ENCODE measurements at places on chromosomes 16 and 17.

- no peak for DNase-seq
These were observed 33.0 kb downstream of the COG7 start for GRCh38 chr16:23420011-23420410.

GRCh38 chr17:67359960-67360791 is 6.2 kb downstream of the PSMD12 start:
- no peak for DNase-seq

GRCh38 chr16:50719401-50720337 is 22.2 kb upstream of the CYLD start:
- no peak for DNase-seq

DNA sequence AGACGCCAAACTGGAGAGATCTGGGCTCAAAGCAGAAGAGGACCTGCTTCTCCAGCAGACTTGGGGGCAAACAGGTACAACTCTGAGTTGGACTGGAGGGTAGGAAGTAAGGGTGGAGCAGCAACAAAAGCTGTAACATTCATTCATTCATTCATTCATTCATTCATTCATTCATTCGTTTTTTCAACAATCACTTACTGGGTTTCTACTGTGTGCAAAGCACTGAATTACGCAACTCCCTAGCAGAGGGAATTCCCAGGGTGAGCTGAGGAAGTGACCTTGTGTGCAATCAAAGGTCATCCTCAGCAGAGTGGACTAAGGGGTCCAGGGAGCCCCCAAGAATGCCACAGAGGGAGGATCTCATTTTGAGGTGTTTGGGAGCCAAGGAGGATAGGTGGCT is 231.1 kb upstream of the SDK2 start:
- peak; percentile 73 for DNase-seq

DNA sequence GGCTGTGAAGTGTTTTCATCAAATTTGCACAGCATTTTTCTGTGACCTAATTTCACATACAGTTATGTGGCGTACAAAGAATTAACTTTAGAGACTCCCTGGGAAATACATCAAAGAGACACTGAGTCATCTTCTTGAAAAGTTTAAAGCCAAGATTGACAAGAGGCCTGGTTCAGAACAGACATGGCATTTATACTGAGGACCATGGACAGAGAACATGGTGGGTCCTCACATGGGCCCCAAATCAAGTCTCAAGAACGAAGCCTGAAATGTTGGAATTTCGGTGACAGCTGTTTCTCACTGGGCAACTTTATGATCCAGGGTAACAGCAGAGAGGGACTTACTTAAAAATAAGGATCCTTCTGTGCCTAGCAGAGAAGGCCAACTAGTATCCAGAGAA is 311.5 kb upstream of the KCNJ16 start:
- DNase-seq, result no peak

GRCh38 chr17:31437720-31438400 is 46.4 kb downstream of the RAB11FIP4 start:
- no peak for DNase-seq

GRCh38 chr17:70621566-70621965 is 452.2 kb downstream of the KCNJ2 start:
- no peak for DNase-seq

DNA sequence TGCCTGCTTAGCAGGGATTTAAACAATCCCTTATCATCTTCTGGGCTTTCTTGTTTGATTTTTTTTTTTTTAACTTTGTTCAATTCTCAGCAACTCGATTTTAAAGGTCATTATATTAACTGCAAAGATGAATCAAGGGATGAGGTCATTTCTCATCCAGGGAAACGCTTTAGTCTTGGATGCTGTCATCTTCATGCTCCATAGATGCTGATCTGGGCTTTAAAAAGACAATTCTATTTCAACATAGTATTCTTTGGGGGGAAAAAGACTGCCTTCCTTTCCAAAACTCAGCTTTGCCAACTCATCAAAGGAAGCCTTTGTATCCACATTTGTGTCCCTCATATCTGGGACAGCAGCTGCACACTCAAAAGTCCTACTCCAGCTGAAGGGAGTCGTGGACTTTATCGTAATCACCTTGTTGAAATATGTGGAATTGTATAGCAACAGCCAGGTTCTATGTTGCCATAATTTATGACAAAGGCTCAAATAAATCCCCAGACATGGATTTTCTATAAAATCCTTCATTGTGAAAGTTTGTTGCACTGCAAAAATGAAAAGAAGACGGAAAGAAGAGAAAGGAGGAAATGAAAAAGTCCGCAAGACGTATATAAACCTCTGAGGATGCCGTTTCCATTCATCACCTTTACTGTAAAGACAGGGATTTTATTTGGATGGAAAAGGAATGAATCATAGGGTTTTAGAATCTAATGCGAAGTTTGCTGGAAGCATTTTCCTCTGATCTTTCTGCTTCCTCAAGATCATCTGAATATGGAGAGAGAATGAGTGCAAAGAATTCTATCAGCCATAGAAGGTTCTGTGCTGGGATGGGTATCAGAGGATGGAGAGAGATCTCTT is 48.6 kb upstream of the XYLT1 start:
- DNase-seq, result no peak

- DNase-seq, result no peak
These were observed 5.2 kb downstream of the TMC6 start for GRCh38 chr17:78123258-78123929.
